ENCODE measurements at places on chromosomes 12 and 14.

GRCh38 chr12:64760808-64761573 is 1.8 kb upstream of the GNS start:
- no peak for DNase-seq

DNA sequence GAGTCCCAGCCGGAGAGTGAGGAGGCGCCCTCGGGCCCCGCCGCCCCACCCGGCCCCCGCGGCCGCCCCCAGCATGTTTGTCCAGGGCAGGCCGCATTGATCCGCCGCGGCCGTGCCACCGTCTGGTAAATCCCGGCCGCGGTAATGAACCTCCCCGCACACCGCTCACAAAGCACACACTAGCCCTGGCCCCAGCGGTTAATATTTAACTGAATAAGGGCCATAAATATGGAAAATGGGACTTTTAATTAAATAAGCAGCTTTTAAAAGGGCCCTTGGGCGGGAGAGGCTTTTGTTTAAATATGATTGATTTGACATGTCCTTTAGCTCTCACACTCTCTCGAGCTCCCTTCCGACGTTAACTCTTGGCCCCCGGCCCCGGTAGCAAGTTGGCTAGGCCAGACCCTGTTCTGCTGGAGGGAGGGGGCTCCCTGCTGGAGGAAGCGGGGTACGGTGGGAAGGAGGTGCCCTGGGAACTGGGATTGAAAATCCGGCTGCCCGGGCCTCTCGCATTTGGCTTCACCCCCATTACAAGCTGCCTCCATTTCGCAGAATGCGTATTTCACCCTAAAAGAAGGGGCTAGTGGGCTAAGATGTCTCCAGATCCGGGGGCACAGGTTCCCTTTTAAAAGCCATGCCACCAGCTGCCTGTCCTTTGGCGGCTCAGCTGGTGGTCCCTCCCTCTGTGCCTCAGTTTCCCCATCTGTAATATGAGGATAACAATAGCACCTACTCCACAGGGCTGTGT is 199.8 kb downstream of the RBM19 start:
- DNase-seq = no peak

GRCh38 chr12:52631676-52632459 is 13.5 kb upstream of the KRT73 start:
- DNase-seq = no peak

GRCh38 chr12:6734506-6735387 is 10.9 kb downstream of the COPS7A start:
- DNase-seq = no peak

DNA sequence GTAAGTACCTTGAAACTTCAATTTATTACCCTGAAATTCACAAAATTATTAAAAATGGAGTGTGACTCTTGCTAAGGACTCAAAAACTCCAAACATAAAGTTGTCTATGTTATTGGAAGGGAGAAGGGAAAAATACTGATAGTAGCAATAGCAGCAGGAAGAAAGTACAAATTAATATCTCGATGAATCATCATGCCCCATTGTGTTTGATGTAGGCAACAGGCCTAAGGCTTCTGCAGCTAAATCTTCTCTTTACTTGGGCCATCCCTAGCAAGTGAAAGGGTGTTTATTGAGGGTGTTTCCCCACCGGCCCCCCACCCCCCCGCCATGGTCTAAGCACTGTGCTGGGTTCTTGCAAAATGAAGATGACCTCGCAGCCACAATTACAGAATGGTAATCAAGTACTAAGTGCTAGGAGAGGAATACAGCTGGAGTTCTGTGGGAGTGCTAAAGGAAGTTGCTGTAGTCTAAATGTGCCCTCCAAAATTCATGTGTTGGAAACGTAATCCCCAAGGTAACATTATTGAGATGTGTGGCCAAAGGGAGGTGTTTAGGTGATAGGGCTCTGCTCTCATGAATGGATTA is 76.5 kb downstream of the SNAPC1 start:
- DNase-seq = no peak

GRCh38 chr14:103716091-103716801 is 636 bp downstream of the ZFYVE21 start:
- no peak for DNase-seq

DNA sequence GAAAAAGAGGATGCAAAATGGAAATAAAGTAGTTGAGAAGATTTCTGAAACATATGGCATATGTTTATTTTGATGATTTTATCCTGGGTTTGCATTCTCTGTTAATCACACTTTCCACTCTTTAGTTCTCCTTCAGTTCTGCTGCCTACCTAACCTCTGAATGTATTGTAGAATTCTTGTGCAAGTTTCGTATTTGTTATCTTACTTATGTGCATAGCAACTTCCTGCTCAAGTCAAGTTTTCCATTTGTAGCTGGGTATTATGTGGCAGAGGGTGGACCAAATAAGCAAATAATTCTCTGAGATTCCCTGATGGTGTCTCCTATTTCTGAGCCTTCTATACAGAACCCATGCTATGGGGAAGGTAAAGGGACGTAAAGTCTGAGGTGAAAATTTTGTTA is 381.6 kb downstream of the FOXG1 start:
- no peak for DNase-seq

- no peak for DNase-seq
Measured at GRCh38 chr14:100401792-100402191, 78.7 kb downstream of the SLC25A47 start.

- no peak for DNase-seq
Measured at GRCh38 chr12:119870457-119870856, 6.7 kb downstream of the CIT start.

DNA sequence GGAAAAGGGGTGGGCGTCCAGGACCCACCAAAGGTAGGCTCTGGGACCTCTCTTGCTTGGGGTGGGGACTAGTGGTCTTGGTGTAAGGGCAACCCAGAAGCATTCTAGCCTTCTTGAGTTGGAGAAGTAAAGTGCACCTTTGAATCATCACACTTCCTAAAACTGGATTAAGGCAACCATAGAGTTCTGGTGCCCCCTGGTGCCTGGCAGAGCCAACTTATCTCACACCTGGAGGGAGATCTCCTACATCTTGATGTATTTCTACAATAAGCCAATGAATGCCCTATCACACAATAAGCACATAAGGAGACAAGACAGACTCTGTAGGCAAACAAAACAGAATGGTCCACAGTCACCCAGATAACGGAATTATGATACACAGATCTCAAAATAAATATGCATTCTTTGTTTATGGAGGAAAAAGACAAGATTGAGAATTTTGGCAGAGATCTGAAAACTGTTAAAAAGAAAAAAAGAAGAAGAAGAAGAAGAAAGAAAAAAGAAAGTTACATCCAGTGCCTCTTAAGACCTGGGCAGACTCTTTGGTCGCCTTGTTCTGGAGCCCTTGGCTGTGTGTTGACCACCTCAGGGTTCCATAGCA is 95.9 kb upstream of the PPP2R5C start:
- DNase-seq = no peak

GRCh38 chr12:92543840-92544239 is 158.9 kb upstream of the PLEKHG7 start:
- DNase-seq = no peak

- DNase-seq = no peak
Measured at GRCh38 chr12:122865268-122866231, 30.3 kb downstream of the HIP1R start.

- DNase-seq = no peak
Measured at GRCh38 chr14:75224561-75224960, 48.1 kb upstream of the TMED10 start.

- DNase-seq = no peak
Measured at GRCh38 chr14:35072226-35072625, 26.2 kb downstream of the FAM177A1 start.

DNA sequence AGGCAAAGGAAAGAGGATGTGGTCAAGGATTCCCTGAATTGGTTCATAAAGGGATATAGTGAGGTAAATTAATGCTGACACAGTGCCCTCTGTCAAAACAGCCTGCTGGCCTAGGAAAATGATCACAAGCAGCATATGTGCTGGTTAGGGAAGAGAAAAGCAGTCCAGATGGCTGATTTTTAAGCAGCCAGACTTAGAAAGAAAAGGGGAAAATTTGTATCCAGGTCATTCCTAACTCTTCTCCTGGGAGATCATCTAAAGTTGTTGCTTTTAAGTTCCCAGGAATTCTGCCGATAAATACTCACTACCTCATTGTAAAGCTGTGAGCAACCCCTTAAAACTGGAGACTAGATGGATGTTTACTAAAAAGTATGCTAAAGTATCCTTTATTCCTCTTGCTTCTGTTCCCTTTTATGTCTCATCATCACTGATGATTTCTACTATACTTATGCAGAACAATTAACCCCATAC is 46.4 kb upstream of the CNOT2 start:
- DNase-seq = no peak

DNA sequence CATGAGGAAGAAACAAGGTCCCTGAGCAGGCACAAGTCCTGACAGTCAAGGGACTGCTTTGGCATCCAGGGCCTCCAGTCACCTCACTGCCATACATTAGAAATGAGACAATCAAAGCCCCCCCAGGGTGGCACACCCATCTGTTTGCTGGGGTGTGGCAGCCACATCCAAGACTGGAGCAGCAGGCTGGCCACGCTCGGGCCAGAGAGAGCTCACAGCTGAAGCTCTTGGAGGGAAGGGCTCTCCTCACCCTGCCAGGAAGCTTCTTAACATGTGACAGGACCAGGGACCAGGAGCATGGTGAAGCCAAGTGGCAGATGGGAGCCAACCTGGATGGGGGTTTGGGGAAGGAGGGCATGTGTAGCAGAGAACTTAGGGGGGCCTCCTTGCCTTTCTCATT is 10.0 kb downstream of the CACNB3 start:
- DNase-seq = no peak

DNA sequence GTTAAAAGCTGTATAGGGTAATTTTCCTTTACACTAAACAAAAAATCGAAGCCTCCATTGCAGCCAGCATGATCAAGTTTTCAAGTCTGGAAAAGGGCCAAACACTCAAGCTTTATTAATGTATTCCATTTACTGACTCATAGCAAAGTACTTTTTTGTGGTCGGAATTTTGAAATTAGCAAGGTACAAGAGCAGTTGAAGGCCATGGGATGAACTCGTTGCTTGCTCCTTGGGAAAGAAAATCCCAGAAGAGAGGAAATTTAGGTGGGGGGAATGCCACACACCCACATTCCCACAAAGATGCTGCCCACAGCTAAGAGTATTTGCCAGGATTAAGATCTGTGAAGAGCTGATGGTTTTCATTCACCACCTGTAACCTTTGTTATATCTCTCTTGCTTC is 333.7 kb downstream of the EGLN3 start:
- DNase-seq = no peak

DNA sequence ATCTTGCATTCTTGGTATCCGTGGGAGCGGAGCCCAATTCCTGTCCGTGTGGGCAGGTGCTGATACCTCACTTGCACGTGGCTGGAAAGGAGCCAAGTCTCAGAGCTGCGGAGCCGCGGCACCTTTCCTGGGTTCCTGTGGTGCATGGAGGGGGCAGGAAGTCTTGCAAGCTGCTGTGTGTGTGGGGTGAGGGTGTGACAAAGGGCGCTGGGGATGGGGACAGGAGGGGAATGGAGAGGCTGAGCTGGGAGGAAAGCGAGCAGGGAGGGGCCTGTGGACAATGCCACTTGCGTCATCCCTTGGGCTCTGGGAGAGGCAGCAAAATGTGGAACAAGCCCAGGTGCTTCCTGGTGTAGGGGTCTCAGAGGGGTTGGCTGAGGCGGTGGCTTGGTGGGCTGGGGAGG is 86.7 kb downstream of the CALM1 start:
- no peak for DNase-seq

DNA sequence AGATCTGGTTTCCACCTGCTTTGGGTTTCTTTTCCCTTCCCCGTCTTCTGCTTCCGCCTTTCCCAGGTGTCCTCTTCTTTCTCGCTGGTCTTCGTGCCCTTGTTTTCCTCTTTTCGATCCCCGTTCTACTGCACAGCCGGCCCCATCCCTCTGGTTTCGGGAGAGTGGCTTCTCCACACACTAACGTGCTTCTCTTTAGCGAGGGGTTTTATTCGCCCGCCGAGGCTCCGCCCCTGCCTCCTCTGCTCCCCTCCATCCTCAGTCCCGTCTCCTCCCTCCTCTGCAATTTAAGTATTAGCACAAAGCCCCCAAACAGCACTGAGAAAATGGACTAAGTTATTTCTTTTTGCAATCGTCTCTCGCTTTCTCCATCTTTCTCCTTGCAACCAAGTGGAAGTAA is at the start of gene SLC7A8:
SLC7A8 (minus strand) TSS at position 182 of the 400 bp plus-strand sequence. CDS start 746 bp downstream, outside the sequence.
- DNase-seq = no peak
